ENCODE measurements at places on chromosomes 1 and 21.

GRCh38 chr1:198640174-198640573 is 1.3 kb downstream of the PTPRC start:
- DNase-seq: no peak

DNA sequence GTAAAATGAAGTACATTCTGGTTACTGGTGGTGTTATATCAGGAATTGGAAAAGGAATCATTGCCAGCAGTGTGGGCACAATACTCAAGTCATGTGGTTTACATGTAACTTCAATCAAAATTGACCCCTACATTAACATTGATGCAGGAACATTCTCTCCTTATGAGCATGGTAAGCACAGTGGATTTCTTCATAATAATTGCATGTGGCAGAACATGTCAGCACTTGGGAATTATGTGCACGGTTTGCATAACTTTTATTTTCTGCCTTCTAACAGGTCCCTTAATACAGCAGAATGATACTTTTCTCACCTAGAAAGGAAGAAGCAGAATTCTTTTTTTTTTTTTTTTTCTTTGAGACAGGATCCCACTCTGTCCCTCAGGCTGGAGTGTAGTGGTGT is 3.8 kb downstream of the CTPS1 start:
- no peak for DNase-seq

GRCh38 chr1:52209429-52209828 is 67.5 kb downstream of the ZFYVE9 start:
- DNase-seq: no peak

- no peak for DNase-seq
Observed at GRCh38 chr1:236472850-236473788, 50.7 kb upstream of the LGALS8 start.

GRCh38 chr21:34973685-34974084 is 75.4 kb downstream of the RUNX1 start:
- no peak for DNase-seq

DNA sequence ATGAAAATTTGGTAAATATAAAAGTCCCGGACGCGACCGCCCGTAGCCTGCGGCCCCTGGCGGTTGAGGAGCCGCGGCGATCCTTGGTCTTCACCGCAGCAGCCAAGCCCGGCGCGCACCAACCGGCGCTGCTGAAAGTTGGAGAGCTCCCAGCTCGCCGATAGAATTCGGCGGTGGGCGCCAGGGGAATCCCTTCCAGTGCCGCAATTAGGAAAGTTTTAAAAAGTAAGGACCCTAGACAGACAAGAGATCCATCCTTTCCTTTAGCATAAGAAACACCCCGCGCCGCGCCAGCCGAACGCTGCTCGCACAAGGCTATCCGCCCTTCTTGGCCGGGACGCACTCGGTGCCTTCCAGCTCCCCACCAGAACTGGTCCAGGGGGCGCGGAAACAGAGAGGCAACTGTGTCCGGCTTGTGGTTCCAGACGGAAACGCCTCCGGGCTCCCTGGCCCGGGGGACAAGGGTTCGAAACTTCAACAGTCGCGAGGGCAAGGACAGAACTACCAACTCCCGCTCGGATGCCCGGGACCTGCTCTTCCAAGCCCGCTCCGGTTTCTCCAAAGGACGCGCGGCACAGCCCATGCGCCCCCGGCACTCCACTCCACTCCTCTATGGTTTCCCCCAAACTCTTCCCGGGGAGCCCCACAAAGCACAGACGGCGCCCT is 1.7 kb downstream of the FAM78B start:
- DNase-seq: no peak

DNA sequence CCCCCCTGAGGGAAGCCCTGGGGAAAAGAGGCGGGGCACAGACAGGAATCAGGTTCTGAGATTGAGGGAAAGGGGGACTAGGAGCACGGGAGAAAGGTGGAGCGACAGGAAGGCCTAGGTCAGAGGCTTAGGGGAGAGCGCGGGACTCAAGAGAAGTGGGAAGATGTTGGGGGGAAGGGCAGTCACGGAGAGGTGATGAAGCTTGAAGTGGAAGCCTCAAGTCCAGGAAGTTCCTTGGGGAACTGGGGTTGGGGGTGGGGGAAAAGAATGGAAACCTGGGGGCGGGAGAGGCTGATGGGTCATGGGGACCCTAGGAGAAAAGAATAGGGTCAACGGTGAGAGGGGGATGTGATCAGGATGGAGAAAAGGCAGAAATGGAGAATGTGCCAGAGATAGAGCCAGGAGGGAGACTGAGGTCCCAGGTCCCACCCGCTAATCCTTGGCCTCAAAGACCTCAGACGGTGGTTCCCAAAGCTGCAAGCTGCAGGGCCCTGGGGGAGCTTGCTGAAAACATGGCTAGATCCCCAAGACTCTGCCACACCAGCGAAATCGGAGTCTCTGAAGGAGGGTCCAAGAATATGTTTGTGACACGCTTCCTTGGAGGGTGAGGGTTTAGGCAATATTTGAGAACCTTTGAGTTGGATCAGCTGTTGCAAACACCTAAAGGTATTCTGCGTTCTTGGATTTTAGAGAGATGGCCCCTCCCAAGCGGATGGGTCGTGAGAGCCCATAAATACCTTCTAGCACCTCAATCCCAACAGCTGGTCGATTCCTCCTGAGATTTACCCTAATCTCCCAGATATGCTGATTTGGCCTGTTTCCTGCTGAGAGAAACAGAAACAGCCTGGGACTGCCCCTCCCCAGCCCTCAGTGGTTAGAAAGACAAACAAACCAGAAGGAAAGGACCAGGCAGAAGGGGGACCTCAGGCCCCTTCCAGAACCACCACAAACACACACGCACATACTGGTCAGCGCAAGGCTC is 3.6 kb downstream of the C1orf232 start:
- DNase-seq: no peak

- no peak for DNase-seq
Observed at GRCh38 chr21:31395268-31395667, 51.2 kb upstream of the TIAM1 start.

- no peak for DNase-seq
Observed at GRCh38 chr1:227776331-227776771, 39.1 kb upstream of the PRSS38 start.

DNA sequence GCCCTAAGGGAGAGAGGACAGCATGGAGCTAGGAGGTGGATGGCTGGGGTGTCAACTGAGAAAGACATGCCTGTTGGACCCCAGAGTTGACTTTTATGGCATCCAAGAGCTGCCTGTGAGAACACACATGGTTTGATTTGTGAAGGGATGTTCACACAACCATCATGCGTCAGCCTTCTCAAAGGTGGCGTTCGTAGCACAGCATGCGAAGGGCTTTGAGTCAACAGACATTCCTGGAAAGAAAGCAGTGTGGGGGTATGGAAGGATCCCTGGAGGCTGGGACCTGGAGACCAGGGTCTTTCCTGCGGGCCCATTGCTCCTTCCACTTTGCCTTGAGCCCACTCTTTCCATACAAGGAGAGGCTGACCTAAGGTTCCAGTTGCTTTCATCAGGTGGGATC is 6.4 kb upstream of the WNT3A start:
- DNase-seq: no peak

GRCh38 chr1:63797056-63797726 is 23.4 kb downstream of the ROR1 start:
- peak; percentile 90 for DNase-seq

DNA sequence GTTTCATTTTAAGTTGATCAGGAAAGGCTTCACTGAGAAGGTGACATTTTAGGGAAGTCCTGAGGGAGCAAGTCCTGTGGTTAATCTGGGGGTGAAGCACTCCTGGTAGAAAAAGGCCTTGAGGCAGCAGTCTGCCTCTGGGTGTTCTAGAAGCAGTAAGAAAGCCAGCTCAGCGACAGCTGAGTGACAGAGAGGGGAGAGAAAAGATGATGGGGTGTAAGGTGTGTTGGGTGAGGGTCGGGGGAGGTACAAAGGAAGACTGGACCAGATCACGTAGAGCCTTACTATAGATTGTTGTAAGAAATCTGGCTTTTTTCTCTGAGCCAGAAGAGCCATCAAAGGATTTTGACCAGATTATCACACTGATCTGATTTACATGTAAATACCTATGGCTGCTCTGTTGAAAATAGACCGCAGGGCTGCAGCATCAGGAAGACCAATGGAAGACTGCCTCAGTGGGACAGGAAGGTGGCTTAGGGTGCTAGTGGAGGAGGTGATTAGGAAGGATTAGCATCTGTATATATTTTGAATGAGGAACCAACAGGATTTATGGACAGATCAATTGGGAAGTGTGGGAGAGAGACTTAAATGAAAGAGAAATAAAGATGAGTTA is 131.2 kb downstream of the CDC7 start:
- no peak for DNase-seq

GRCh38 chr1:179178183-179178582 is 51.3 kb downstream of the ABL2 start:
- no peak for DNase-seq

GRCh38 chr1:27116697-27117096 is 38.2 kb downstream of the SLC9A1 start:
- DNase-seq: no peak

- DNase-seq: no peak
Observed at GRCh38 chr1:167268347-167268787, 47.7 kb downstream of the POU2F1 start.

GRCh38 chr1:201530741-201531531 is 8.0 kb upstream of the NAV1 start:
- peak; percentile 61 for DNase-seq

DNA sequence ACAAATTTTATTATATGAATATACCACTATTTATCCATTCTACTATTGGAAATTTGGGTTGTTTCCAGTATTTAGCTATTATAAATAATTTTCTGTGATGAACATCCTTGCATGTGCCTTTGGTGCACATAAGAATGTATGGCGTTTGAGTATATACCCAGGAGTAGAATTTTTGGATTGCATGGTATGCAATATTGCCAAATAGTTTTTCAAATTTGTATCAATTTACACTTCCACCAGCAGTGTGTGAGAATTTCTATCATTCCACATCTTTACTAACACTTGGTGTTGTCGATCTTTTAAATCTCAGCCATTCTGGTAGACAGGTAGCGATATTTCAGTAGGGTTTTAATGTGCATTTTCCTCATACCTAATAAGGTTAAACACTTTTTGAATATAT is 9.2 kb upstream of the FNBP1L start:
- DNase-seq: no peak

GRCh38 chr1:117653732-117654492 is 48.1 kb downstream of the TENT5C start:
- DNase-seq: no peak

GRCh38 chr1:64005801-64006200 is 197.6 kb upstream of the UBE2U start:
- DNase-seq: no peak

- DNase-seq: no peak
Observed at GRCh38 chr1:183443466-183443865, 25.3 kb upstream of the NMNAT2 start.
